ENCODE measurements at places on chromosomes 1 and 21.

GRCh38 chr1:156706657-156707416 lies 1.5 kb upstream of the CRABP2 start:
- DNase-seq: peak; percentile 88

GRCh38 chr1:232911027-232911599 lies 39.3 kb upstream of the NTPCR start:
- no peak for DNase-seq

DNA sequence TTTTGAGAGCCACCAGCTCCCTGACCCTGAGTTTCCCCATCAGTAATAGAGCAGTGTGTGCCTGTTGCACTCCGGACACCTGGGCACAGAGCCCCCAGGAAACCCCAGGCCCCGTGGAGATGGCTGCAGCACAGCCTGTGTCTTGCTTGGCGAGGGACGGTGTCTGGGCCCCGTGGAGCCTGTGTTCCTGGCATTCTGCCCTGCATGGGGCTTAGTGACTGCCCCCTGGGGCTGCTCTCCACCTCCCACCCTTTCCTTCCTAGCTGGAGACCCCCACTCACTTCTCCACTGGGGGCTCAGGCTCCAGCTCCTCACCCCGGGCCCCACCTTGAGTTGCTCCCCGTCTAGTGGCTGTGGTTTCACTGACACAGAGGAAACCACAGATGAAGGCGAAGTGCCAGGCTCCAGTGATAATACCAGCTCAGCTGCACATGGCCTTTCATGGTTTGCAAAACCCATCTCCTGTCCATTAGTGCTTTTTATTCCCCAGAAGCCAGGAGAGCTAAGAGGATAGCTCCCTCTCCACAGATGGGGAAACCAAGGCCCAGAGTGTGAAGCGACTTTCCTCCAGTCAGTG lies 39.4 kb downstream of the DMRTB1 start:
- DNase-seq: peak; percentile 51

DNA sequence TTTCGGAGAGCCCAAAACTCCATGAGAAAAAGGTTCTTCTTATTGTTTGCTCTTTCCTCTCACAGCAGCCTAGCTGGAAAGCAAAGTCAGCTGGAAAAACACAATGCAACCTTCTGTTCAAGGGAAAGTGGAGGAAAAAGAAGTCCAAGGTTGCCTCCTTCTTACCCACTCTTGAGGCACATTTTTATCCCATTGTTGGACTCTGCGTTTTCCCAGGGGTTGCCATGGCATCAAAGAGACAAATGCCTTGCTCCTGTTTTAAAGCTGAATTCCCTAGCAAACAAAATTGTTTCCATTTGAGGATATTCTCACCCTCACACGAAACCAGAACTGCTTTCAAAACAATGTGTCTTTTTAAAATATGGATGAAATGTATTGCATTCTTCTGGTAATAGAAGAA lies 45.1 kb upstream of the PALMD start:
- DNase-seq: peak; percentile 13

DNA sequence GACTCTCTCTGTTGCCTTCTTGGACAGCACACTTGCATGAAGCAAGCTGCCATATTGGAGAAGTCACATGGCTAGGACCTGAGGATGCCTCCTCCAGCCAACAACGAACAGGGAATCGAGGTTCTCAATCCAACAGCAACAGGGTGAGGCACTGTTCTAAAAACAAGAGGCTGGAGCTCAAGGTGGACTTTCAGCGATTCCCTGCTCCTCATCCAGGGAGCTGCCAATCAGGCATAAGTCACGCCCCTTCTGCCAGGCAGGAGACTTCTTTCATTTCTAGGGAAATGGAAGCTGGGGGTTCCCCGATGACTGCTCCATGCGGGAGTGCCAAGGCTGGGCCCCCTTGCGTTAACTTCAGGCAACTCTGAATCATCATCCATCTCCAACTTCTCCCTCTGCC lies 22.7 kb upstream of the IFNAR1 start:
- DNase-seq: no peak

- no peak for DNase-seq
Measured at GRCh38 chr1:227947386-227947675, 401 bp downstream of the WNT9A start.

Data from fibroblast of skin of abdomen (primary cell).